Left hindlimb (tissue), 1 donor: ENCODE measurements at places on chromosomes 3 and 15.

GRCh38 chr15:84142888-84143337 is 92.7 kb upstream of the GOLGA6L4 start:
- peak; percentile 79 for DNase-seq

GRCh38 chr3:189186101-189186500 is 14.3 kb downstream of the TPRG1 start:
- DNase-seq = no peak

DNA sequence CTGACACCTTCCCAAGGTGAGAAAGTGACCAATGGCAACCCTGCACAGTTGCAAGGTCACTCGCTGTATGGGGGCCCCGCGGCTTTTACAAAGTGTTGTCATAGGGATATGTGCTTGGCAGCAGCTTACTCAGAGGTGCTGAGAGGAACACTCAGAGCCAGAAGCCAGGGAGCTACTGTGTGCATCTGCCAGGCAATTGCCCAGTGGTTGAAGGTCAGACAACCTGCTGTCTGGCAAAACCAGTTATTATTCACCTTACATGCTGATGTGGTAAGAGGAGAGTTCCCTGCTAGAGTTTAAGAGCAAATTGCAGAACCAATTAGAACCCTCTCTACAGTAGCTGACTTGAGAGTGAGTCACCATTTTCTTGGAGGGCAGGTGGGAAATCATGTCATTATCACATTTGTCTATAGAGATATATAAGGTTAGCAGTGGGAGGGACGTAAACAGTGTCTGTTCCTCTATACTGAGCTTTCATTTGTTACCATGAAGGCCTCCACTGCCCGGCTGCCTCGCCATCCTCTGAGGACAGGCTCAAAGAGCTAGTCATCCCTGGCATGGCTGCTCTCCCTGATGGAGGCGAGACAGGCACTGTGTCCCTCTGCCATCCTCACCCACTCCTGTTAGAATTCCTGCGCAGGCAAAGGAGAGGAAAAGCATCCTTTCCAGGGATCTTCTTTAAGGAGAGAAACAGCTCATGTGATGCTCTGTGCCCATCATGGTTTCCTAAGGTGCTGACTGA is 274.4 kb downstream of the PLCL2 start:
- no peak for DNase-seq

- DNase-seq = no peak
Measured at GRCh38 chr3:121800906-121801305, 34.0 kb downstream of the IQCB1 start.

- DNase-seq = no peak
Measured at GRCh38 chr15:73597036-73597638, 36.1 kb downstream of the NPTN start.

DNA sequence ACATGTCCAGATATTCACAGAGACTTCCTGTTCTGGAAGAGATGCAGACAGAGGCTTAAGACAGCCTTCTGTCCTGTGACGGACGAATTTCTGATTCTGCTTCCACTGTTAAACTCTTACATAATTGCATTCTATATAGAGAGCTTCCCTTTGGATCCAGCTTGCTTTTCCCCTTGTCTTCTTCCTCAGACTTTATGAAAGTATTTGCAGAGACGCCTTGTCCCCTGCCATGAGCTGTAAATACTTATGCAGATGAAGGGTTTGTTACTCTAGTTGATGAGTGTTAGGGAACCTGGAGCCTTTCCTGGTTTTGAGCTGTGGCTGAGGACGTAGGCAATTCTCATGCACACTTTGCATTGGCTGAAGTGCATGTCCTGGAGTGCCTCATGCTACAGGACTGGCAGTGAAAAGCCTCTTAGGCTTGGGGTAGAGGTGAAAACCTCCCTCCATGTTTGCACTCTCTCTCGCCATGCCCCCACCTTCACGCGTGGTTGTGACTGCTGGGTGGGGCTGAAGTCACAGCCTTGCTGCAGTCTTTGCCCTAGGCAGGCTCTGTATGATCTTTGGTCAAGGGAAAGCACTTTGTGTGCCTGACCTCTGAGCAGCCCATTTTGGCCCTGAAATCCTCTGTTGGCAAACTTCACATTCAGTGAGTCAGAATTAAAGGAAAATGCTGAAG is 286.6 kb downstream of the PTPRG start:
- DNase-seq = peak; percentile 72

DNA sequence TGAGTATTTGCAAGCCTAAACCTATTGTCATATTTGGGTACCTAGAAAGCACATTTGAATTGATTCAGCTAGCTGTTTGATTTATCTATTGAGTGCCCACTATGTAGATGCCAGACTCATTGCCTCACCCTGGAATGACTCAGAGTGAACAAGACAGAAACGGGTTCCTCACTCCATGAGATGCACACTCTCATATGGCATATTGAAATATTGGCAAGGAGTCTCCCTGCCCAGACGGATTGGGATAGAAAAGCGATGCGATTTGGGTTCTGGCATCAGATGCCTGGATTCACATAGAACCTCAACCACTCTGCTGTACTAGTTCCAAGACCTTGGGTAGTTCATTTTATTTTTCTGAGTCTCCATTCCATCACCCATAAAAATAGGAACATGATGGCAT is 22.5 kb downstream of the LRRN1 start:
- no peak for DNase-seq
